ENCODE measurements at places on chromosomes 6 and 20.

DNA sequence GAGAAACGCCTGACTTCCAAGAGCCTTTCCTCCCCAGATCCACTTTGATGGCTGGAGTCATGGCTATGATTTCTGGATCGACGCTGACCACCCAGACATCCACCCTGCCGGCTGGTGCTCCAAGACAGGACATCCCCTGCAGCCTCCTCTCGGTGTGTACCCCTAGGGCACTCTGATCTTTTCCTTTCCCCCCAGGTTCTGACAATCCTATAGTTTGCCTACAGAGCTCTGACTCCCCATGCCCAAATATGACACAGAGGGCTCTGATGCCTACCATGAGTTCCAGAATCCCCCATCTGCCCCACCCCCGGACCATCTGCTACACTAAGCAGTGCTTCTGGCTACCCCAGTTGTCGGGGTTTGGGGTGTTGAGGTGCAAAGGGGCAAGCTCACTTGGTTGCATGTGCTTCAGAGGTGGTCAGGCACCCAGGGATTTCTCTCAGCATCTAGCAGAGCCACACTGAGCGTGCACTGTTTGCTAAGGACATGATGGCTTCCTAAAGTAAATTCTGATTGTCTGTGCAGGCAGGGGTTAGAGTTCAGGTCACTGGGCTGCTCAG, 24.0 kb upstream of the SGK2 start:
- no peak for DNase-seq

DNA sequence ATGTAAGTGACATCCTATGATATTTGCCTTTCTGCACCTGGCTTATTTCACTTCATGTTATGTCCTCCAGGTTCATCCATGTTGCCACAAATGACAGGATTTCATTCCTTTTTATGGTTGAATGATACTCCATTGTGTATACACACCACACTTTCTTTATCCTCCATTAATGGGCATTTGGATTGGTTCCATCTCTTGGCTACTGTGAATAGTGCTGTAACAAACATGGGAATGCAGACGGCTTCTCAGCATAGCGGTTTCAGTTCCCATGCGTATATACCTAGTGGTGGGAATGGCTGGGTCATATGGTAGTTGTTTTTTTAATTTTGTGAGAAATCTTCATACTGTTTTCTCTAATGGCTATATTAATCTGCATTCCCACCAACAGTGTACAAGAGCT, 14.8 kb downstream of the MTHFD1L start:
- DNase-seq: no peak

- DNase-seq: no peak
Observed at GRCh38 chr6:158060455-158061360, 79.0 kb downstream of the SYNJ2 start.

GRCh38 chr6:117393045-117393444, 32.7 kb downstream of the ROS1 start:
- no peak for DNase-seq

- no peak for DNase-seq
Observed at GRCh38 chr20:48164566-48165400, 379.5 kb upstream of the SULF2 start.

- DNase-seq: no peak
Observed at GRCh38 chr6:28580475-28580874, 54.8 kb downstream of the GPX5 start.

DNA sequence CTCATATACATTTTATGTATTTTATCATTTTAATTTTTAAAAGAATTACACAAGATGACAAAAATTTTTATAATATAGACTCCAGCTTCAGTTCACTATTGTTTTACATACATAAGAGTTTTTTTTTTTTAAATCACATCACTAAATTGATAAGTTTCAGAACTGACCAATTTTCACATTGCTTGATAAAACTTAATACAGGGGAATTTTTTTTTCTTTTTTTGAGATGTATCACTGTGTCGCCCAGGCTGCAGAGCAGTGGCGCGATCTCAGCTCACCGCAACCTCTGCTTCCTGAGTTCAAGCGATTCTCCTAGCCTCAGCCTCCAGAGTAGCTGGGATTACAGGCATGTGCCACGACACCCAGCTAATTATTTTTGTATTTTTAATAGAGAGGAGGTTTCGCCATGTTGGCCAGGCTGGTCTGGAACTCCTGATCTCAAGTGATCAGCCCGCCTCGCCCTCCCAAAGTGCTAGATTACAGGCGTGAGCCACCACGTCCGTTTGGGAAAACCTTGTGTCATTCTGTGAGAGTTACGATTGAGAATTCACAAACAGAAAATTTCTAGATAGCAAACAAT, 36.6 kb upstream of the BTN3A2 start:
- DNase-seq: no peak
